HTR-8/SVneo (cell line): ENCODE measurements at places on chromosomes 3 and 15.
A peak's percentile ranks its signal among the peaks of the same experiment; 100 is the strongest.

DNA sequence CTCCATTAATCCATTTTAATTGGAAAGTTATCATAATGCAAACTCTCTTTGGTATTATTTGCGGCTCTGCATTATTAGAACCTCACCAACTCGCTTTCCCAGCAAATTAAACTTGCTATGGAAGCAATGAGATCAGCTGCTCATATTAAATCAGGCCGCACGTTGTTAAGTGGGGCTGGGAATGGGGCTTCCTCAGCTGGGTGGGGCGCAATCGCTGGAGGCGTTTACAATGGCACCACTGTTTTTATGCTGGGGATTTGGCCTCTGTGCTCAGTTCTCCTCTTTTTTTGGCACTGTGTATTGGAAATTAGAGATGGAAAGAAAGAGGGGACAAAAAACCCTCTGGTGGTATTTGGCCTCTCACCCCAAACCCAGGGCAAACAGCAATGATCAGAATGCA is 72.2 kb downstream of the RPLP1 start:
- DNase-seq, result no peak

GRCh38 chr3:115401298-115401697 is 222.0 kb upstream of the GAP43 start:
- DNase-seq, result no peak

GRCh38 chr3:113560271-113560670 is 27.9 kb downstream of the SIDT1 start:
- DNase-seq, result no peak

GRCh38 chr15:67025719-67026609 is 39.4 kb upstream of the SMAD3 start:
- DNase-seq, result peak; percentile 34

DNA sequence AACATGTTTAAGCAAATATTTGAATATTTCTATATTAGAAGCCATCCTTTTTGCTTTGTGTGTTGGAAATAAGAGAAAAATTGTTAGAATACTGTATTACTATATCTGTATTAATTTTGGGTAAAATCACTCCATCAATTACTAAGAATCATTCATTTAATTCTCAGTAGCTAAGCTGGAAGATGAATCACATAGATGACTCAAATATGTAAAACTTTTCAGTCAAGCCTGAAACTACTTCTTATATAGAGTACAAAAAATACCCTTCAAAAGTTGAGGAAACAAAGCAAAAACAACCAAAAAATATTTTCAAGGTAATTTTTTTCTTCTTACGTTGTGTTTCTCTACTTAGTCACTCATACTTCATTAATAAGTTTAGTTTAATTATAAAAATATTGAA is 205.7 kb upstream of the ROBO1 start:
- no peak for DNase-seq

- no peak for DNase-seq
These were observed 238.8 kb upstream of the TLE3 start for GRCh38 chr15:70336425-70337009.

GRCh38 chr15:38374556-38374955 is 79.4 kb upstream of the FAM98B start:
- DNase-seq, result no peak

DNA sequence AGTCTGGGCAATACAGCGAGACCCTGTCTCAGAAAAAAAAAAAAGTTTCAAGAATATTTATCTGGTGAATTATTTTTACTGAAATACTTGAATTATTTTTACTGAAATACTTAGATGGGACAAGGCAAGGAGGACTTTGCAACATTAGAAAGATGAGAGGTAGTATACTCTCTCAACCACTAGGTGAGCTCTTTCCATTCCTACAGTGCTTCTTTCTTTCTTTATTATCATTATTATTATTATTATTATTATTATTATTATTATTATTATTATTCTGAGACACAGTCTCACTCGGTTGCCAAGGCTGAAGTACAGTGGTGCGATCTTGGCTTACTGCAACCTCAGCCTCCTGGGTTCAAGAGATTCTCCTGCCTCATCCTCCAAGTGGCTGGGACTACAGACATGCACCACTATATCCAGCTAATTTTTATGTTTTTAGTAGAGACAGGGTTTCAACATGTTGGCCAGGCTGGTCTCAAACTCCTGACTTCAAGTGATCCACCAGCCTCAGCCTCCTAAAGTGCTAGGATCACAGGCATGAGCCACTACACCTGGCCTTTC is 468.8 kb downstream of the MAGI1 start:
- no peak for DNase-seq

DNA sequence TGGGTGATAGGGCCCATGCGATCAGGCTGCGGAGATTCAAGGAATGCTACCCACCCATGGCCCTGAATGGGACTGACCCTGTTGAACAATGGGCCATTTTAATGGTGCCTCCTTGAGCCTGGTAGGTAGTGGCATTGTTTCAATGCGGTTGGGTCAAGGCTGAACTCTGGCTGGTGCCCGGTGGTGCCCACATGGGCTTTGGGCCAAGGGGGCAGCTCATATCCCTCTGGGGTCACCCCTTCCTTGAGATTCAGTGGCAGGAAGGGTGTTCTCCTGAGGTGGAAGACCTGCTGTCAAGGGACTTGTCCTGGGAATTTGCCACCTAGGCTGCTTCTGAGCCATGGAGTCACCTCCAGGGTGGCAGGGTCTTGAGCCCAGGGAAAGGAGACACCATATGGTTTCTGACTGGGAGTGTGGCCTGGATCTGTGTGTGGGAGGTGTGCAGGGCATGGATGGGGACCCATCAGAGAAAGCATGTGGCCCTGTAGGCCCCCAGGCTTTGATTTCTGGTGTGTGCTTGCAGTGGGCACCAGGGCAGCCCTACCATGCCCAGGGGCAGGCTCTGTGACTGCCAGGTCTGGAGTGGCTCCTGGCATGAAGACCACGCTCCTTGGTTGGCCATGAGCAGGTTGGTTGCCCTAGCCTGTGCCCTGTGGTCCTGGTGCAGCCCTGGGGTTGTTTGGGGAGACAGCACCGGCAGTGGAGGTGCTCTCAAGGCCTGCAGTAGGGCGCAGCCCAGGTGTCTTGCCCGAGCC is 199.9 kb downstream of the UBE3A start:
- no peak for DNase-seq

- no peak for DNase-seq
These were observed 4.3 kb downstream of the EPHB1 start for GRCh38 chr3:134799393-134799792.

GRCh38 chr3:113163152-113163551 is 48.2 kb upstream of the BOC start:
- DNase-seq, result no peak

- DNase-seq, result no peak
These were observed 71.0 kb downstream of the NTRK3 start for GRCh38 chr15:88185584-88185983.

DNA sequence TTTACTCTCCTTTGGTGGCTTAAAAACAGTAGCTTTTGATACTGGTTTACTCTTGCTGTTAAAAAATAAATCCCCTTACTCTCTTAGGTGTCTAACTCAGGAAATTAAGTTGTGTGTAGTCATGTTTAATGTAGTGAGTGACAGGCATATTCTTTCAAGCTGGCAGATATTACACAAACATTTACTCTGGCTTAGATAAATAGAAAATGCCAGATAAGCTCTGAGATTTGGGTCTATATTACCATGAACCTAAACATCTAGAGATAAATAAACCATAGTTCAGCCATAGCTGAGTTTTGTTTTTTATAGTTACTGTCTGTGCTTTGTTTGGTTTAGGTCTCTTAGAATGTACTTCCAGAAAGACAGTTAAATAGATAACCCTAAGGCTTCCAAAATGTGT is 2.4 kb downstream of the SEMA6D start:
- DNase-seq, result no peak

- no peak for DNase-seq
These were observed 33.2 kb upstream of the CADM2 start for GRCh38 chr3:84925571-84925970.

DNA sequence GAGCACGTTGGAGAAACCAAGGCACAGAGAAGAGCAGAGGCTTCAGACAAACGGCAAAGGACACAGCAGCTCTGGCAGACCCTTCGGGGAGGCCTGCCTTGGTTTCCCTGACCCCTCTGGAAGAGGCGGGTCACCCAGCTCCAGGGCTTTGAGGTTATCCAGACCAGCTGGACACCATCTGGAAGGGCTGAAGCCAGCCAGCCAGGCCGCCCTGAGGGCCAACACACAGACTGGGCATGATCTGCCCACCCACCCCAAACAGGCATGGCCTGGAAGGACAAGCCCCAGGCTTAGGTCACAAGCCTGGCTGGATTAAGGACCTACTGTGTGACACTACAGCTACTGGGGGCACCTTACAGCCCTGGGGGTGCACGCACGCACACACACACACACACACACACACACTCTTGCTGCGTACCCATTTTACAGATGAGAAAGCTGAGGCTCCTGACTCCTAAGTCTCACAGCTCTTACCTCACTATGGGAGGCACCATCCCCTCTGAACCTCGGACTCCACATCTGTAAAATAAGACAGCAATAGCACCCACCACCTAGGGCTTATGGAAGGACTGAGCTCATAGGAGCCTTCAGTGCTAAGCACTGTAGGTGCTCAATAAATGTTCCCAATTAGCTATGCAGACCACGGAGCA is 10.8 kb downstream of the PLXND1 start:
- no peak for DNase-seq

DNA sequence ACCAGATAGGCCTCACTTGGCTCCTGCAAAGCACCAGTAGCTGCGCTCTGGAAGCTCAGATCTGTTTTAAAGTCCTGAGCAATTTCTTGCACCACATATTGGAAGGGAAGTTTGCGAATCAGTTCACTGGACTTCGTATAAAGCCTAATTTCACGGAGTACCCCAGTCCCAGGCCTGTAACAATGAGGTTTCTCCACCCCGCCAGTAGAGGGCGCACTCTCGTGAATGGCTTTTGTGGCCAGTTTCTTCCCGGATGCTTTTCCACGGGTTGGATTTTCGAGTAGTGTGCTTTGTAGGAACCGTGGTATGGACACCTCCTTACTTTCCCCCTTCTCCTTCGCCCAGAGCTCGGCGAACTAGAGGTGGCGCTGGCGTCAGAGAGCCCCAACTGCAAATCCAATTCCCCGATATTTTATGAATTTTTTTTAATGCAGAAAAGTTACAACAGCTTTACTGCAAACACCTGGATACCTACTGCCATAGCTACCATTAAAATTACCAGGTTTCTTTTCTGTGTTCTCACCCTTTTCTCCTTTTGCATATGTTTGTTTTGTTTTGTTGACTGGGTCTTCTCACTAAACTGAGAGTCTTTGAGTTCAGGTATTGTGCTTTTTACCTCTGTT is 13.3 kb downstream of the RARB start:
- no peak for DNase-seq

DNA sequence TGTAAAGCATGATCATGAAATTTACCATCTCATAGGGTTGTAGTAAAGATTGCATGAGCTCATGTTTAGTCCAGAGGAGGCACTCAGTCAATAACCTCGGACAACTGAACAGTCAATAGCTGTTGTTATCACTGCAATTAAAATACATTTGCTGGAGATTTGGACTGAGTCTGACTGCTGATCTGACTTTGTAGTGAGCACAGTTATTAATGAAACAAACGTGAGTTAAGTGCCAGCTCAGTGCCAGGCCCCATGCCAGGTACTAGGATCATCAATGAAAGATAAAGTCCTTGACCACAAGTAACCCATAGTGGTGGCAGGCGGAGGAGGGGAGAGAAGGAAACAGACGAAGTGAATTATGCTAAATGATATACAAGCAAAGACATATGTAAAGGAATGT is 43.7 kb upstream of the PRICKLE2 start:
- no peak for DNase-seq

GRCh38 chr3:33858131-33858530 is 59.7 kb downstream of the PDCD6IP start:
- no peak for DNase-seq

DNA sequence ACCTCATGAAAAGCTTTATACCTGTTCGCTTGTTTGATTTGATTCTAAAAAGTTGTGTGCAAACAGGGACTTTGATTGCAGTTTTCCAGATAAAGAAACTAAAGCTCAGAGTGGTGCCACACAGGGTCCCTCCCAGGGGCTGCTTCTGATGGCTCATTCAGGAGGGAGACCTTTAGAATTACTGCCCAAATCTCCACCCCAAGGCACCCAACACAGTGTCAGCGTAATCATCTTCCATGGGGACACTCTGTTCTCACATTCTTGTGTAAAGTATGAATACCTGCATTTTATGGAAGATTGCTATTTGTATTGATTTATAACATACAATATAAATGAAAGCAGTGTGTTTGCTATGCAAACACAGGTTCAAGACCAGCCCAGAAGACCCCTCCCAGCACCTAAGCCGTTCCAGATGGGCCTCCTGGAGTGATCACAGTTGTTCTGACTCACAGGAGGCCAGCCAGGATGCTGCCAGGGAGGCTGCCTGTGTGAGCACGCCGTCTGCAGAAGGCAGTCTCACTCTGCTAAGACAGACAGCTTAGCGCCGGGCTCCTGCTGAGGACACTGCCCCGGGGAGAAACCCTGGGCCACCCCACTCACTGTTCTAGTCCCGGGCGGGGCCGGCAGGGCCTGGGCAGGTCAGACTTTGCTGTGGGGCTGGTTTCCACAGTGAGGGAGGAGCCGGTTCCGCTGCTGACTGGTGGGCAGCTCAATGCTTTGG is 185.6 kb downstream of the FAM43A start:
- peak; percentile 86 for DNase-seq

- DNase-seq, result no peak
These were observed 790.0 kb downstream of the FHIT start for GRCh38 chr3:60461267-60461666.

- DNase-seq, result no peak
These were observed 68.6 kb upstream of the EIF1B start for GRCh38 chr3:40240921-40241320.

DNA sequence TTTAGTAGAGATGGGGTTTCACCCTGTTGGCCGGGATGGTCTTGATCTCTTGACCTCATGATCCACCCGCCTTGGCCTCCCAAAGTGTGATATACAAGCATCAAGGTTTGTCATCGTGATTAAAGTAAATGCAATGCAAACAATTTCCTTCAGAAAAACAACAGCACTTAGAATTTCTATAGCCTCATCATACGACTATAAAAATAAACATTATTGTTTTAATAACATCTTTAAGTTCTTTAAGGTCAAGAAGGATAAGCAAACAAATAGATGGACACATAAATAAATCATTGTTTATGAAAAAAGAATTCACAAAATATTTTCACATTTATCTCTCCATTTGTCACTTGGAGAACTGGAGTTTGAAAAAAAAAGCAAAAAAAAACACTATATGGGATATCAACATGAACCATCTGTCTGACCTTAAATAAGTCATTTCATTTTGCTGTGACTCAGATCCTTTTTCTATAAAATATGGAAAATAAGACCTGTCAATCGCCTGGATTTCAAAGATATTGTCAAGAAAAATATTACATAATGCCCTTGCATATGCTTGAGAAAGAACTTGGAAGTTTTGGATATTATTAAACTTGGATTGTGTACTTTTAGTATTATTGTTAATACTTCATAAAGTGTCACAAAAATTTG is 642.0 kb upstream of the KCNMB2 start:
- peak; percentile 28 for DNase-seq

- no peak for DNase-seq
These were observed 25.3 kb downstream of the LPP start for GRCh38 chr3:188179006-188179966.

GRCh38 chr3:136682740-136683312 is 69.4 kb downstream of the STAG1 start:
- DNase-seq, result no peak
